ENCODE measurements at places on chromosomes 6 and 20. TPM values are rescaled to one million over a fixed set of nuclear protein-coding genes. Genes with fewer than 3 reads are reported as not detected.

Gene OR11A1
- not detected for total RNA-seq

Gene SUN5
- not detected for total RNA-seq

Gene COL21A1
- total RNA-seq, result not detected

Gene TGM3
- not detected for total RNA-seq

Gene KIF3B
- total RNA-seq, result 7.3 TPM

Gene GTSF1L
- not detected for total RNA-seq

Gene TINAG
- not detected for total RNA-seq

Gene RAET1L
- total RNA-seq, result not detected

Gene SYCP2
- total RNA-seq, result 4.4 TPM

Gene SAPCD1
- 2.7 TPM for total RNA-seq
